SW 1271 (cell line): ENCODE measurements at places on chromosomes 3 and 15.
A peak's percentile ranks its signal among the peaks of the same experiment; 100 is the strongest.

DNA sequence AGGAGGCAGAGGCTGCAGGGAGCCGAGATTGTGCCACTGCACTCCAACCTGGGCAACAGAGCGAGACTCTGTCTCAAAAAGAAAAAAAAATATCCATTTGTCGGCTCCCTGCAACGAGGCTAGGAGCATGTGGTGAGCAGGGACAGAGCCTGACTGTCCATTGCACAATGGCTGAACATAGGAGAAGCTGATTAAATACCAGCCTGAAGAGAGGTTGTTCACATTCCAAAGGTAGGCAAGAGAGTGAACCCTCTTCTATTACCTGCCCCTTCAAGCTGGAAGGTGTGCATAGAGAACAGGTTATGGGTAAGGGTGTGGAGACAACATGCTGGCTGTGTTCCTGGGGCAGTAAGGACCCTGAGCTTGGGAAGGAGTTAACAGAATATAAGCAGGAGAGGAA lies 78.7 kb downstream of the DAPK2 start:
- no peak for DNase-seq

GRCh38 chr3:157255797-157256196 lies 95.8 kb upstream of the CCNL1 start:
- no peak for DNase-seq

GRCh38 chr3:124878561-124879336 lies 8.4 kb downstream of the ITGB5 start:
- peak; percentile 93 for DNase-seq

GRCh38 chr15:40511472-40512133 lies 40.8 kb downstream of the CHST14 start:
- DNase-seq = no peak

DNA sequence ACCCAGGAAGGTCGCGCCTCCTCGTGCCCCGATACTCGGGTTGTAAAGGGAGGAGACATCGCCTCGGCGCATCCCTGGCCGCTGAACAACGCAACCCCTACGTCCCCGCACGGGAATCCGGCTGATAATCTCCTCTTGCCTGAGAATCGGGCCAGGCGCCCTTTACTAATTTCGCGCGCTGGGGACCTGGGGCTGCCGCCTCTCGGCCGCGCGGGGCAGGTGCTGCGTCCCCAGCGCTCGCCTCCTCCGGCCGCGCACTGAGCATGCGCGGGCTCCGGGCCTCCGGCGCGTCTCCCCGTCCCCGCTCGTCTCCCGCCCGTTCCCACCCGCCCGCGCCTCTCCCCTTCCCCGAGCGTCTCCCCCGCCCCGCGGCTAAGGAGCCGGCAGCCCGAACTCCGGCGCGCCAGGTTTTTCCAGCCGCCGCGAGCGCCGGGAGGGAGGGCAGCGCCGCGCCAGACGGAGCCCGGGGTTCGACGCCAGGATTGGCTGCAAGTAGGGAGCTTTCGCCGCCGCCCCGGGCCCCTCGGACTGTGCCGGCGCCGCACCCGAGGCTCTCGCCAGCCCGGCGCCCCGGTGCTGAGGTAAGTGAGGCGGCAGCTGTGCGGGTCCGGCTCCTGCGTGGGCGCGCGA lies at the start of gene CNTN4:
Gene CNTN4 (plus strand): TSS at position 469 of the 630 bp plus-strand sequence.
- DNase-seq = no peak
